ENCODE measurements at places on chromosomes 11 and 22.
A peak's percentile ranks its signal among the peaks of the same experiment; 100 is the strongest.

GRCh38 chr11:109432105-109432504 lies 10.1 kb downstream of the C11orf87 start:
- no peak for DNase-seq

- DNase-seq = no peak
Observed at GRCh38 chr11:29027436-29027835, 919.2 kb downstream of the METTL15 start.

- no peak for DNase-seq
Observed at GRCh38 chr22:16933291-16934282, 74.4 kb downstream of the GAB4 start.

- DNase-seq = peak; percentile 67
Observed at GRCh38 chr11:119373921-119374631, 7.4 kb downstream of the USP2 start.

DNA sequence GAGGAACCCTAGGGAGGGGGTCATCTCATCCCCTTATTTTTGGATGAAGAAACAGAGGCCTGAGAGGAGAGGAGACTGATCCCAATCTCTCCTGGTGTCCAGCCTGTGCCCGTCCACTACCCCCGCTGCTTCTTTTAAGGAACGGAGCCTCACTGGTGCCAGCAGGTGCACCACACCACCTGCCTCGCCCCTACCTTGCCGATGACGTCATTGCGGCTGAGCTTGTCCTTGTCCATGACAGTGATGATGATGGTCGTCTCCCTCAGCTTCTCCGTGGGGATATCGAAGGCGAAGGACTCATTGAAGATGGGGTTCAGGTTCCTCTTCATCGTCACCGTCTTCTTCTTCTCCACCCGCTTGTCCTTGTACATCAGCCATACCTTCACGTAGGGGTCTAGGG lies 14.3 kb downstream of the LRRC10B start:
- no peak for DNase-seq

- no peak for DNase-seq
Observed at GRCh38 chr11:119964136-119965025, 173.5 kb downstream of the TRIM29 start.

DNA sequence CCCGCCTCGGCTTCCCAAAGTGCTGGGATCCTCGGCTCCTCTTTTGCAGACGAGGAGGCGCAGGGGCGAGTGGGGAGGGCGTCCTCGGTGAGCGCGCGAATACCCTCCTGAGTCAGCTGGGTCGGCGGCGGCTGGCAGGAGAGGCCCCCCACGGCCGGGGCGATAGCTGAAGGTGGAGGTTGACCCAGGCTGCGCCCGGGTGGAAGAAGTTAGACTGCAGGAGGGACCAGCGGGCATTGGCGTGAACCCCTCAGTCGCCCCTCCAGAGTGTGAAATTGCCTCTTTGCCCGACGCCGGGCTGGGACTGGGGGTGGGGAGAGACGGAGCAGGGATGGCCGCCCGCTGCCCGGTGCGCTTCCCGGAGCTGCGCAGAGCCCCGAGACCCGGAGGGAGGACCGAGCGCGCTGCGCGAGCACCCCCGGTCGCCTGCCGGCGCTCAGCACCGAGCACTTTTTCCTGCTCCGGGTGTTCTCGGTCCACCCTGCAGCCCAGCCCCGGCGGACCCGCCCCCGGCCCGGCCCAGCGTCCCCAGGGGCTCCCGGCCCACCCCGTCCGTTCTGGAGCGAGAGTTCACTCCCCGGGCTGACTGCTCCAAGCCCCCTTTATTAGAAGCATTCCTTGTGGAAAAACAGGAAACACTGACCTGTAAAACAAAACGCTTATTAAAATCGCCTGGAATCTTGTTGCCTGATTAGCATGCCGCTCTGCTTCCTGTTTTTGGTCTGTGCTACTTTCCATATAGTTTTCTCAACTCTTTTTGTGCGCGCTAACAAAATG lies 13.7 kb upstream of the CPT1A start:
- DNase-seq = no peak

DNA sequence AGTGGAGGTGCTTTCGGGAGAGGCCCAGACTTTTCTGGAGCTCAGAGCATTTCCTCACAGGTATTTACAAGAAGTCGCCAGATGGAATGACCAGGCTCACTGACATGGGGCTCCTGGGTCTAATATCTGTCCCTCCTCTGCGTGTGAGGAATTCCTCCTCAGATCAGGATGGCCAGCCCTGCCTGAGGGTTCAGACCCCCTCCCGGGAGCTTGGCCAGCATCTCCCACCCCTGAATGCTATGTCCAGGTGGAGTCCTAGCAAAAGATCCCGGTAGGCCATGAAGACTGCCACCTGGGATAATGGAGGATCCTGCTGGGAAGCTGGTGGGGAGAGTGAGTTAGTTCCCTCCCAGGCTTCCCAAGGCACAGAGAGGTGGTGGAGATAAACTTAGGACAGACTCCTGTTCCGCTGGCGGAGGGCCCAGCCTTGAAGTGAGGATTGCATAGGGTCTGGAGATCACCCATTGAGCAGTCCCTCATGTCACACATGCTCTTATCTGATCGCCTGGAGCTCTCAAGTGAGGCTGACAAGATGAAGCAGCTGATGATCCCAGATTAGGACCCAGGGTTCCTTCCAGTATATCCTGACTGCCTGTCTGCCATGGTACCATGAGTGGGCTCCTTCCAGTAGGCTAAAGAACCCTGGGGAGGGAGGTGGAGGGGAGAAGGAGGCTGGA lies 5.7 kb downstream of the OAF start:
- DNase-seq = no peak

DNA sequence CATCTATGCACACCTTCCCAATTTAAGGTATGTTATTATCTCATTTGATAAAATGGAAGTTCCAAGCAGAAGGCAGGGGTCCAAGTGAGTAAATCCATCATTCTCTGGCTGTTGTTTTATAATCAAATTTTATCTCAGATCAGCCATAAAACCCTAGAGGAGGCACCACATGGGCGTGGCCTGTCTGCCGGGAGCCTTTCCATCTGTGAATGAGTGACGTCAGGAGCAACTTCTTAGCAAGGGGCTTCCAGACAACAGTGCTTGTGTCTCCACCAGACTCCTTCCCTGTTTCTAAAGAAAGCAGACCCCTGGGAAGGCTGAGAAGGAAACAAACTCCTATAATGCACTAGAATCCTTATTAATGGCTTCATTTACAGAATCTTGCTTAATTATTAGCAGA lies 13.5 kb downstream of the SEZ6L start:
- no peak for DNase-seq

DNA sequence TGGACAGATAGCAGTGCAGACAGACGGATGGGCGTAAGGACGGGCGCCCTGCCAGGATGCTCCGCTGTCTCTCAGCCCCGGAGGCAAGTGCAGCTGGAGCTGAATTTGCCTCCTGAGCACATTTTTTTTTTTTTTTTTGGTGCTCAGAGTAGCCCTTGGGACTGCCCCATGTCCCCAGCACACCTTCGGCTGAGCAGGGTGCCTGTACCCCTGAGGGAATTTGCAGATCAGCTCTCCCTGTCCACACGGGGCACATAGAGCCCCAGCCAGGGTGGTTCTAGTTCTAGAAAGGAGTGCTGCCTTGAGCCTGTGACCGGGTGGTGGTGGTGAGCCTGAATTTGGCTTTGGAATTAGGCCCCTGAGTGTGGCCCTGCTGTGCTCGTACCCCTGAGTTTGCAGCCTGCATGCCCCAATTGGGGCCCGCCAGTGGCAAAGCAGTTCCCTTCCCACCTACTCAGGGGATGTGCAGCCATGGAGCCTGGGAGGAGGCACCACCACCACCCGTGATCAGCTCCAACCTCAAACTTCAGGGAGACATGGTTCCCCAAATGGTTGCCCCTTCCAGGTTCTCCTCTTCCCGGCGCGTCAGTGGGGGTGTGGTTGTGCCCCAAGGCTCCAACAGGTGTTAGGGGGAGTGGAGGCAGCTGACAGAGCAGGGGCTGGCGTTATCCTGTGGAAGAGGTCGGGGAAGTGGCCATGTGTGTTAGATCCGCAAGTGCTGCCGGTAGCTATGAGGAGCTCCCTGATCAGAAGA lies 1232.7 kb downstream of the BRD1 start:
- no peak for DNase-seq

- DNase-seq = peak; percentile 74
Observed at GRCh38 chr22:39543095-39543494, 10.5 kb upstream of the RPS19BP1 start.

GRCh38 chr22:19635644-19636043 lies 78.7 kb upstream of the SEPTIN5 start:
- DNase-seq = no peak

DNA sequence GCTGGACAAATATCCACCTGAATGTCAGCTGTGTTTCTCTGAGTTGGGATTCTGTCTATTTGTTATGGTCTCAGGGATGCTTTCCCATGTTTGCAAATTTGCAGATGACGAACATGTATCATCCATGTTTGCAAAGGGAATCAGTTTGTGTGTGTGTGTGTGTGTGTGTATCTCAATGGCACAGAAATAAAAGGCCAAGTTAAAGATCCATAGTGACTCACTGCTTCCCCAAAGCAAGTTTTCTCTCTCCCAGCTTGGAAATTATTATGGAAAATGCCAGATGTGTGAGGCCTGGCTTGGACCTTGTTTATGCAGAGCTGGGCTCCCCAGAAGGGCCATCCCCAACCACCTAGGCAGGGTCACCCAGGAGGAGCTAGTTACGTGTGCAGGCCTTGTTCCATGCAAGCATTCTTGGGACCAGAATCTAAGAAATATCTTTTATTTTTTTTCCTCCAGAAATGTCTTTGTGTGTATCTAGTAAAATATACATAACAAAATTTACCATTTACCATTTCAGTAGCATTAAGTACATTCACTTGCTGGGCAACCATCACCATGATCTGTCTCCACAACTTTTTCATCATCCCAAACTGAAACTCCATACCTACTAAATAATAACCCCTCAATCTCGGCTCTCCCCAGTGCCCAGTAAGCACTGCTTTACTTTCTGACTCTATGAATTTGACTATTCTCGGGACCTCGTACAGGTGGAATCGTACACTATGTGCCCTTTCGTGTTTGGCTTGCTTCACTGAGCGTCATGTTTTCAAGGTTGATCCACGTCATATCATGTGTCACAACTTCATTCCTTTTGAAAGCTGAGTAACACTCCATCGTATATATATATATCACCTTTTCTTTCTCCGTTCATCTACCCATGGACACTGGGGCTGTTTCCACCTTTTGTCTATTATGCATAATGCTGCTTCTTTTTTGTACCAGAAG lies 56.6 kb upstream of the WNT7B start:
- no peak for DNase-seq

- DNase-seq = peak; percentile 80
Observed at GRCh38 chr11:112588252-112588694, 327.6 kb upstream of the PLET1 start.

DNA sequence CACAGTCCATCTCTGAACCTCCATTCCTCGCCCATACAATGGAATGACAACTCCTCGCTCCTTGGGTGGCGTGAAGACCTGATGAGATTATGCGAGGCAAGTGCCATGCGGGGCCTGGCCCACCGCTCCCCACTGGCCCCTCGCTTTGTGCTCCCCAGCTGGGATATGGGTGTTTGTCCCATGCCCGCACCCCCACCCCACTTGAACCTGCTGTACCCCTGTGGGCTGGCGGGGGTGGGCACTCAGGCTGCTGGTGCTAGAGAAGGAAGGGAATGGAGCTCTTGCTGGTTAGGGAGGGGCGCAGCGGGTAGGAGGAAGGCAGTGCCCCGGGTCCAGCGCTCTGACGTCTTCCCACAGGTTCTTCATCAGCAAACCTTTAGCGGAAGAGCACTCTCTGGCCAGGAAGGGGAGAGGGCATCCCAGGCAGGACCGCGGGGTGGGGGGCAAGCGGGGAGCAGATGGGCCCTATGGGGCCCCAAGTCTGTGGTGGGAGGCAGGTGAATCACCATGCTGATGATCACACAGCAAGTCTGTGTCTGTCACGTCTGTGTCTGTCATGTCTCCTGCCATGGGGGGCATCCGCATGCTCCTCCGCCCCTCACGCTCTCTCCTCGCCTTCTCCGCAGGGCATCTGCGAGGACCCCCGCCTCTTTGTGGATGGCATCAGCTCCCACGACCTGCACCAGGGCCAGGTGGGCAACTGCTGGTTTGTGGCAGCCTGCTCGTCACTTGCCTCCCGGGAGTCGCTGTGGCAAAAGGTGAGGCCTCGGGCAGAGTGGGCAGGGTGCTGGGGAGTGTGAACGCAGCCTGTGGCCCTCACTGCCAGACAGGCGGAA lies 9.4 kb upstream of the OMP start:
- no peak for DNase-seq

DNA sequence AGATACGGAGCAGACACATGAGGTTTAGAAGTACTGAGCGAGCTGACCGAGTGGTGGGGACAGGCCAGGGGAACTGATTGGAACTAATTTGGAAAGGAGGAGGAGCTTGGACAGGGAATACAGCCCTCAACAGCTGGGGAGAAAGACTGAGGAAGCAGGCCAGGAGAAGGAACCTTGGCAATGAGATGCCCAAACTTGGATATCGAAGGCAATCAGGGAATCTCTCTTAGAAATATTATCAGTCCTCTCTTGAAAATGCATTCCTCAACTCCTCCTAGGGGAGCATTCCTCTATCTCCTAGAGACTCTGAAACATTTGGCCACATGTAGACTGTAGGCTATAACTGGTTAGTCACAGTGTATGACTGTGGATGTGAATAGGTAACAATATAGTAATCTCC lies 284.6 kb downstream of the GUCY1A2 start:
- no peak for DNase-seq

DNA sequence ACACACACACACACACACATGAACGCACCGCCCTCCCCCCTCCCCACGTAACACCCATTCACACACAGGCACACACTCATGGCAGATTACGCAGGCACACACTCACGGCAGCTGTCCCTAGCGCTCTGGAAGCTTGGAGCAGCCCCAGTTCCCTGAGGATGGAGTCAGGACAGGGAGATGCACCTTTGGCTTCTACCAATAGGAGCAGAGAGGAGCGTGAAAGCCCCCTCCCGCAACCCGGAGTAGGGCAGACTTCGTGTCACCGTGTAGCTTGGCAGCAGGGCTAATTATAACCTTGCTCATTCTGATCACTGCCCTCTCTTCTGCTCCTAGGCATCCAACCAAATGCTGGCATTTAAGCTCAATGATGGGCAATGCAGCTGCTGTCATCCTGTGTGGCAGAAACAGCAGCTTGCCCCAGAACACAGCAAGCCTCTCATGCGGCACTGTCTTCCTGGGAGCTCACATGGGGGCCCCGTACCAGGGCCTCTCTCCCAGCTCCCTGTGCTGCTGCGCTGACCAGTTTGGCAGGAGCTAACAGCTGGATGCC lies 31.9 kb downstream of the ANKK1 start:
- no peak for DNase-seq

GRCh38 chr11:69965821-69966582 lies 112.1 kb upstream of the ANO1 start:
- no peak for DNase-seq

- peak; percentile 56 for DNase-seq
Observed at GRCh38 chr11:128956401-128957201, 13.9 kb upstream of the TP53AIP1 start.

GRCh38 chr22:20654343-20655208 lies 119.3 kb upstream of the SERPIND1 start:
- DNase-seq = no peak

Data from SHP77 (cell line).